ENCODE measurements at places on chromosomes 13 and 19. TPM values are rescaled to one million over a fixed set of nuclear protein-coding genes. Genes with fewer than 3 reads are reported as not detected.

GRCh38 chr13:39786091-39786490 is 130.6 kb downstream of the COG6 start:
- DNase-seq: no peak

GRCh38 chr13:80824229-80824628 is 483.3 kb upstream of the SPRY2 start:
- DNase-seq: no peak

GRCh38 chr13:34894756-34895155 is 47.3 kb upstream of the NBEA start:
- DNase-seq: no peak

GRCh38 chr13:96662036-96662435 is 332.2 kb downstream of the OXGR1 start:
- DNase-seq: no peak

DNA sequence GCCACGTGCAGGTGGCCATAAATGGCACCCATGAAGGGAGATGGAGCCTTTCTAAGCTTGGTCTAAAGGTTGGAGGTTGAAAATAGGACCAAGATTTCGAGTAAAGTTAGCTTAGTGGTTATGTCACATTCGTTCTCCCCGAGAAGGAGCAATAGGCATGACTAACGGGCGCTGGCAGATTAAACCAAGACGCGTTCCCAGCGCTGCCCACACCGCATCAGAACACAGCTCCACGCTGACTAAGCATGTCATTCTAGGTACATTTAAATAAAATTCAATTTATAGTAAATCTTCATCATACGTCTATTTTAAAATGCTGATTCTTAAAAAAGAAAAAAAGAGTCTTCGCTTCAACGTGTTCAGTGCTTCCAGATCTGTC is 95.0 kb upstream of the IRS2 start:
- DNase-seq: no peak

The LGALS14 gene
- polyA plus RNA-seq: not detected

GRCh38 chr13:29140277-29140676 is 320.1 kb downstream of the MTUS2 start:
- no peak for DNase-seq

Measured in renal cortex interstitium (tissue), 15 donors.